Stimulated activated CD4-positive, alpha-beta T cell treated with anti-CD3 and anti-CD28 coated beads, Interleukin-4, amount 100 ng/mL, for 4 hours (primary cell): ENCODE measurements at places on chromosomes 1 and 21.
A peak's percentile ranks its signal among the peaks of the same experiment; 100 is the strongest.

GRCh38 chr1:26283871-26284596, 4.1 kb downstream of the SH3BGRL3 start:
- no peak for DNase-seq

DNA sequence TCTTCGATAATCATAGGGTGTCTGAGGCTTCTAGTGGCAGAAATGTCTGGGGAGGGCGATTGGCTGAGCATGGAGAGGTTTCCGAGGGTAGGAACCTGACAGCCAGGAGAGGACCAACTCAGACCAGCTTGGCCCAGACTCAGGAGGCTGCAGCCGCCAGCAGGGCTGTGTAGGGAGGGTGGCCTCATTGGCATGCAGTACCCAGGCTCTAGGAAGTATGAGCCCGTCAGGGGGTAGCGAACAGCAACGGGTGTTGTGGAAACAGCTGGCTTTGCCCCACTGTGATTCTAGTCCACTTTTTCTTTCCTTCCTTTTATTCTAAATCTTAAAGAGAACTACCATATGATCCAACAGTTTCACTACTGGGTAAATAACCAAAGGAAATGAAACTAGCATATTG, 103.3 kb downstream of the DIRAS3 start:
- DNase-seq = no peak

- no peak for DNase-seq
Observed at GRCh38 chr1:180982422-180982821, 40.2 kb downstream of the STX6 start.

GRCh38 chr1:84830136-84830535, 62.9 kb downstream of the LPAR3 start:
- DNase-seq = no peak

DNA sequence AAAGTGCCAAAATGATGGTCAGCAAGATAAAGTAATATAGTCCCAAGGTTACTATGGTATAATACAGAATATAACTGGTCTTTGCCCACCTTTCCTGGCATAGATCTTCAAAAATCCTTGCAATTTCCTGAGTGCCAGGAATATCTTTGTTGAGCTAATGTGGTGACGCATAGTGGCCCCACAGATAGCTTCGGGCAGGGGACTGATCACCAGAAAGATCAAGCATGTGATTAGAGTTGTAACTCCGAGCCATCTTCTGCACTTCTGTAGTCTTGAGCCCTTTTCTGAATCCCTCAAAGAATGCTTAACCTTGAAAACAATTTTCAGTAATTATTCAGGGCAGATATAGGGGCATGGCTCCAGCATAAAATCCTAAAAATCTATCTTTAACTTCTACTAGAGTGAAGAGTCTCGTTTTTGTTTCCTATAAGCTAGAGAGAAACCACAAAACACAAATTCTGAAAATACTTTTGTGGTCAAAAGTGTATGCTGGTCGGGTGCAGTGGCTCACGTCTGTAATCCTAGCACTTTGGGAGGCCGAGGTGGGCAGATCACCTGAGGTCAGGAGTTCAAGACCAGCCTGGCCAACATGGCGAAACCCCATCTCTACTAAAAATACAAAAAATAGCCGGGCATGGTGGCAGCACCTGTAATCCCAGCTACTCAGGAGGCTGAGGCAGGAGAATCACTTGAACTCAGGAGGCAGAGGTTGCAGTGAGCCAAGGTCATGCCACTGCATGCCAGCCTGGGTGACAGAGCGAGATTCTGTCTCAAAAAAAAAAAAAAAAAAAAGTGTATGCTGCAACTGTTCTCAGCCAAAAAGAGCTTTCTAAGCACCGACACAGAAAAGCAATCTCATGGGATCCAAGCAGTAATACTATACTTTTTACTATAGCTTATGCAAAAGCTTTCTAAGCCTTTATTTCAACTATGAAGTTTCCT, 62.8 kb downstream of the NVL start:
- no peak for DNase-seq

DNA sequence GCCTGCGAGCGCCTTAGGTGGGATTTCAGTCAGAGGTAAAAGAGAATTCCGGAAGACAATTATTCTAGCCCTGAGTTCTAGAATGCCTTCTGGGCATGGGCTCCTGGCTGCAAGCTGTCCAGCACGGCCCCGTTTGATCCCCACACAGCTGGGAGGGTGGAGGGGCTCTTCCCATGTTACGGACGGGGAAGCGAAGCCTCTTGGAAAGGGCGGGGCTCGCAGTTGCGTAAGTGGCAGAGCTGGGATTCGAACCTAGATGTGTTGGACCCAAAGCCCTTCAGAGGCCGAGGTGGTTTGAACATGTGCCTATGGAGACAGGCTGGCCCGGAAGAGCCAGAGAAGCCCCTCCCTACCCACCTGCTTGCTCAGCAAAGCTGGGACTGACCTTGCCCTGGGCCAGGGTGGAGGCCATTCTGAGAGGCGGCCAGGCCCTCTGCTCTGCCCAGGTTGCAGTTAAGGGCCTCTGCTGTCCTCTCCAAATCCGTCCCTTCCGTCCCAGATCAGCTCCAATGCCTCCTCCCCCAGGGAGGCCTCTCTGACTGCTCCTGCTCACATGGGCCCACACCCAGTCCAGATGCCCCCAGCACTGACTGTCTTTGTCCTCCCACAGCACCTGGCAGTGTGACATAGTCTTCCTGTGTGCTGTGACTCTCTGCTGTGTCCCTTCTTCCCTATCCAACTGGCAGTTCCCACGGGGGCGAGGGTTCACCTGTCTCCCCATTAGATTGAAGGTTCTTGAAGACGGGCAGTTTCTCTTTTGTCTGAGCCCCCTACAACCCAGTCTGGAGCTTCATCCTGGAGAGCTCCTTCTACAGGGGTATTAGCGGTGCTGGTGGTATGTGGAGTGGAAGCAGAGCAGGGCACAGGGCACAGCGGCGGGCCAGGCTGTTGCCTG, 1.2 kb upstream of the HSPB7 start:
- DNase-seq = no peak

GRCh38 chr1:54464031-54464476, 57.9 kb upstream of the SSBP3 start:
- no peak for DNase-seq

GRCh38 chr1:169108223-169108622, 1.7 kb downstream of the ATP1B1 start:
- no peak for DNase-seq

DNA sequence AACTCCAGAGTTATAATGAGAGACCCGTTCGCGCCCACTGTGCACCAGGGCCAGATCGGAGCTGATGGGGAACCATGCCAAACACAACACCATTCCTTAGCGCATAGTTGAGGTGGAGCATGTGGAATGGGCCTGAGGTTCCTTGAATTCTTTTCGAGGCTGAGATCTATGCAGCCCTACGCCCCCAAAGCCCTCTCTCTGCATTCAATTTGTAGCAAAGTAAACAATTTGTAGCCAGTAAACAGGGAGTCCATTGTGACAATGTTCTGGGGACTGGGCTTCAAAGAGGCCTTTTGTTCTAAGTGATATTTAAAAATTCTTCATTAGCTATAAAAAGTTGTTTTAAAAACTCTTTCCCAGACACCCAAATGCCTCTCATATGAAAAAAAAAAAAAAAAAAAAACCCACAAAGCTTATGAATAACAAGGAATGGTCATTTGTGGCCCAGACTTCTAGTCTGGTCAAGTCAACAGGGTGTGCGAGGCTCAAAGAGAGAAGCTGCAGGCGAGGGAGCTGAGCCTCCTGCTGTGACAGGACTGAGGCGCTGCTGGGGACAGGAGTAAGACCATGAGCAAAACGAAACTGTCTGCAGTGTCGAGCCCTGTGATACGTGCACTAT, 30.6 kb upstream of the KCNE2 start:
- no peak for DNase-seq

DNA sequence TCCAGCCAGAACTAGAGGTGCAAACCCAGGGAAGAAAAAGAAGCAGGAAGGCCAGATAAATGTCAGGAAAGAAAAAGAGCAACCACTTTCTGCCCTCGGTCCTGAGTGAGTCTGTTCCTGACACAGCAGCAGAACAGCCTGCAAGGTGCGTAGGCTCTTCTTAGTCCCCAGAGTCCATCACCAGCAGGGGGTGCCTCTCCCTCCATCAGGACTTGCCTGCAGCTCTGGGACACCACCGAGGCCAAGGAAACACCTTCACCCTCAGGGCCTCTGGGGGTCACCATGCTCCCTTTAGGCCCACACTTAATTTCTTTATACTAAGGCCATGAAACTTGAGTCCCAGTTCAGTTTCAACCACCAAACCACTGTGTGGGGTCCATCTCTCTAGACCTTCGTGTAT, 43.7 kb upstream of the NFASC start:
- no peak for DNase-seq

GRCh38 chr1:26820784-26821269, 5.7 kb upstream of the ZDHHC18 start:
- DNase-seq = peak; percentile 38

GRCh38 chr1:226739696-226740065, 599 bp upstream of the ITPKB start:
- DNase-seq = no peak

DNA sequence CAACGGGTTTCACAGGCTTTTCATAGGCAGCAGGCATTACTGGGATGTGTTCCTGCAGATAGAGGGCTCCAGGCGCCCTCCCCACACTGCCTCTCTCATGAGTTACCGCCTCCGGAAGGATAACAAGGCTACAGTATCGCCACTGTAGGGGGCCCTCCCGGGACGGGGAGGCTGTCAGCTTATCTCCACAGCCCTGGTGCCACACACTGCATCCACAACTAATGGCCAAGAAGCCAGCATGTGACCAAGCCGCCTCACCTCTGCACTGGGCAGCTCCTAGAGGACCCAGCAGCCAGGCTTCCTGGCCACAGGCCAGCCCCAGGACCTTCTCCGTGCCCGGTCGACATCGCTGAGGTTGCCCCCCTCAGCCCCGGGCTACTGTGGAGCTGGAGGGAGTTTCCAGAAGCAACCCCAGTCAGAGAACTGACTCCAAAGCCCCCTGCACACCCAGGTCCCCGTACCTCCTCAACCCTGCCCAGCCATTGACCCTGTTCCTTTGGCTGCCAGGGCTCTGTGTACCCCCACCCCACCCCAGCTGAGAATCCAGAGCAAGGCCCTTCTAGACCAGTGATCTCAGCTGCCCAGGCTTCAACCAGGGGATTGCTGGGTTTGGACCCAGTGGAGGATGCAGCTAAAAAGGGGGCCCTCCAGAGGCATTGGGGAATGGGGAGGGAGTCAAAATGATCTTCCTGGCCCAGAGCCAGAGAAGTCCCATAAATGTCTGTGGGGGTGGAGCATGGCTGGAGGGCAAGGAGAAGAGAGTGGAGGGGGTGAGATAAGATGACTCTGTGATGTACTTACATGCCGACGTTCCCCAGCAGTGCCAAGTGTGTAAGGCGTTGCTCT, 45.0 kb downstream of the NEK2 start:
- no peak for DNase-seq

DNA sequence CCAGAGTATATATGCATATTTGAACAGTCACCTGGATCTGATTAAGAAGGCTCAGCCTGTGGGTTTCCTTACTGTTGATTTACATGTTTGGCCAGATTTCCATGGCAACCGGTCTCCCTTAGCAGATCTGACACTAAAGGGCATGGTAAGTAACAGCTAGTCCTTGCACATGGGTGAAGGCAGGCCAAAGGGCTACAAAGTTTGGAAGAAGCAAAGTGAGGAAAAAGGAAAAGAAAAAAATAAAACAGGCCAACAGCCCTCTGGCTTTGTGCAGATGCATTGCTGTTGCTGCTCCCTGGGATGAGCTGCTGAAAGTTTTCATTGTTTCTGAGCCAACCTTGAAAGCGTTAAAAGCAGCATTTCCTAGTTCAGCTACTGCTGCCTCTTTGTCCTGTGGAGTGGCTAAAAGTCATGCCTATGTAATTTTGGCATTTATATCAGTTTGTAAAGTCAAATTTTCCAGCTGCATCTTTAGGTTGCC, 176.5 kb upstream of the HOOK1 start:
- no peak for DNase-seq

DNA sequence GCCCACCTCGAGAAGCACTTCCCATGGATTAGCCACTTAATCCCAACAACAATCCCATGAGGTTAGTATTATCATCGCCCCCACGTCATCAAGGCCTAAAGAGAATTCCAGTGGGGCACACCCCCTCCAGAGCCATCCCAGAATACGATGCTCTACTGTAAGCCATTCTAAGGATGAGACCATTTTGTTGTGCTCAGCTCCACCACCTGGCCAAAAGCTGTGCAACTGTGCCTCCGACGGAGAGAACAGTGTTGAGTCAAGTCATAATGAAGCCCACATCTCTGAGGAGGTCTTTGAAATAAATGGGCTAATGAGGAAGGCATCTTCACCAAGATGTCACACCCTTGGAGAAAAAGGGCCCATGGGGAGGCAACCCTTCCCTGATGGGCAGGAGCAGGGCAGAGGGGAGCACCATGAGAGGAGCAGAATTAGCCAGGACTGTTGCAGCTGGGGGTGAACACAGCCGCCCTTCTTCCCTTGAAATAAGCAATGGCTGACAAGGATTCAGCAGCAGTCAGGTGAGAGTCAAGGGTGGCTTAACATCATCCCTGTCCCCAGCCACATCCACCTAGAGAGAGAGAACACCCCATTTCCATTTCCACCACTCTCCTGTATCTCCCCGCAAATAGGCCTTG, 14.6 kb downstream of the SYF2 start:
- DNase-seq = no peak

- no peak for DNase-seq
Observed at GRCh38 chr1:108669679-108670078, 8.8 kb upstream of the HENMT1 start.

DNA sequence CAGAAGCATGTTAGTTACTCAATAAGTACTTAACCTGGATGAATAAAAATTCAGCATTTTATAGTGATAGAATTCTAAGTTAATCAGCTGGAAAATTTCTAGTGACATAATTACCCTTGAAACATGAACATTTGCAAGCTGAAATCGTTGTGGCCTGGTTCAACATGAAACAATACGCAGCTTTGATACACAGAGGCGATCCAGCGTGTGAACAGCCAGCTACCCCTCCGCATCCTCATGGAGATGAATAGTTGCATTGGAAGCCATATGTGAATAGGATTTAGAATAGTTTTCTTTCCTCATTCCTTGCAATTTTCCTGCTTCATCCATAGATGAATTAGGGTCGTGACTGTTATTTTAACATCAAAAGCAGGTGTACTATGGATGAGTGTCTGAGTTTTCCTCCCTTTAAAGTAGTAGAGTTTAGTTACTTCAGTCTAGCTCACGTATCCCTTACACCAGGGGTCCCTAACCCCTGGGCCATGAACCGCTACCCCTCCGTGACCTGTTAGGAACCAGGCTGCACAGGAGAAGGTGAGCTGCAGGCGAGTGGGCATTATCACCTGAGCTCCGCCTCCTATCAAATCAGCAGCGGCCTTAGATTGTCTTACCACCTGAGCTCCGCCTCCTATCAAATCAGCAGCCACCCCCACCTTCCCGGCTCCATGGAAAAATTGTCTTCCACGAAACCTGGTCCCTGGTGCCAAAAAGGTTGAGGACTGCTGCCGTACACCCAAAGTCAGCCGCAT, 6.2 kb upstream of the TARBP1 start:
- no peak for DNase-seq

GRCh38 chr1:169112241-169112640, 5.8 kb downstream of the ATP1B1 start:
- DNase-seq = no peak
